ENCODE measurements at places on chromosomes 6 and 20. TPM values are rescaled to one million over a fixed set of nuclear protein-coding genes. Genes with fewer than 3 reads are reported as not detected.

DNA sequence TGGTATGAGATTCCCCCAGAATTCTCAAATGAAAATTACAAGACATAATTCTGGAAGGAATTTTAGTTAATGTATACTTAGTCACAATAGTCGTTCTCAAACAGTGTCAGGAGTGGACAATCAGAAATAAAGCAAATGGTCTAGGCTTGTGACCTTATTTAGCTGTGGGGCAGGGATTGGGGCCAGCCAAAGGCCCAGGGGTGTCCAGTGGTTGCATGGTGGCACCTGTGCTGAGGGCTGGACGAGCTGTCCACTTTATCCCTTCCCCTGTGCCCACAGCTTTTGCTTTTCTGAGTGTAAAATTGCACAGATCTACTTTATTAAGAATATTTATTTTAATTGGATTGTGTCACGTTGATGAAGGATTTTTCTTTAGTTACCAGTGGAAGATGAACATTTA lies 195.0 kb downstream of the ARID1B start:
- no peaks in the 10 kb centered on the region for H3K36me3 ChIP-seq
- H3K4me3 ChIP-seq, result no peak overlapping the region
- no peaks in the 10 kb centered on the region for H3K27me3 ChIP-seq

DNA sequence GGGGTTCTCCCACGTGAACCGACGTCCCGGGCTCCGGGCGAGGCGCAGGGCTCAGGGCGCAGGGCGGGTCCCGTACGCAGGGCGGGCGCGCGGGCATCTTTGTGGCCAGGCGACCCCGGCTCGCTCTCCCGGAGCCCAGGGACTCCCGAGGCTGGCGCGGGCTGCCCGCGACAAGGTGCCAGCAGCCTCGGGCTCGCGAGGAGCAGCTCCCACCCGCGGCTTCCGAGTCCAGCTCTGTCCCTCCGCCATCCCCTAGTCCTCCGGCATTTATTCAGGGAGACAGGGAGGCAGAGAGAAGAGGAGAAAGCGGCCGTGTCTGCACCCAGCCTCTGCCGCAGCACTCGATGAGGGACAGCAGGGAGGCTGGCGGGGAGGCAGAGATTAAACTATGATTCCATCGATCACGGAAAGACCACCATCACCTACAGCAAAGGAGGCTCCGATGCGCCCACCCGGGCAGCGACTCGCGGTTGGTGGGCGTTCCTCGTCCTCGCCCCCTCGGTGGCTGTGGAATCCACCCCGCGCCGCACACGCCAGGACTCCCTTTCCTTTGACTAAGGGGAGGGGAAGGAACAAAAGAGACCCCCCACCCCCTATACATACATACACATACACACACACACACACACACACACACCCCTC lies 1.1 kb downstream of the RGS17 start:
- no peak overlapping the region for H3K27ac ChIP-seq
- H3K4me3 ChIP-seq, result peak overlapping the region; percentile 58
- H3K36me3 ChIP-seq, result no peaks in the 10 kb centered on the region

- H3K27me3 ChIP-seq, result no peaks in the 10 kb centered on the region
- H3K4me3 ChIP-seq, result no peak overlapping the region
- H3K36me3 ChIP-seq, result no peaks in the 10 kb centered on the region
- H3K27ac ChIP-seq, result no peak overlapping the region
- H3K4me1 ChIP-seq, result peaks cover 25% of the 10 kb centered on the region
- no peak for DNase-seq
These were observed 43.9 kb downstream of the TFEB start for GRCh38 chr6:41691426-41692079.

DNA sequence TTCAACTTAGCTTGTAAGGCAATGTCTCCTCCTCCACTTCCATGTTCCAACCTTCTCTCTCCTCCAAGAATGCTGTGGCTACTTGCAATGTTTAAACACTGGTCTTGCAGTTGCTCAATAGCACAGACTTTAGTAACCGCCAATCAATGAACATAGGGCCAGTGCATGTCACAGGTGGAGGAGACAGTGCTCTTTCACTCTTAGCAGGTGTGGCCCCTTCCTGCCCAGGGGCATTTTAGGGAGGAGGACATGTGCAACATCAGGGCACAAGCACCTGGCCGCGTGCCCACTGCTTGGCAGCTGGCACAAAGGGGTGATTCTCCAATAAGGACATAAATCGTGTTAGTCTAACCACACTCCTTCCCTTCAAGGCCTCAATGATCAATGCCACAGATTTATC lies 41.3 kb downstream of the ADGRF1 start:
- no peak for DNase-seq
- no peak overlapping the region for H3K4me3 ChIP-seq
- H3K27ac ChIP-seq, result no peak overlapping the region
- H3K4me1 ChIP-seq, result no peaks in the 10 kb centered on the region
- H3K36me3 ChIP-seq, result no peaks in the 10 kb centered on the region

DNA sequence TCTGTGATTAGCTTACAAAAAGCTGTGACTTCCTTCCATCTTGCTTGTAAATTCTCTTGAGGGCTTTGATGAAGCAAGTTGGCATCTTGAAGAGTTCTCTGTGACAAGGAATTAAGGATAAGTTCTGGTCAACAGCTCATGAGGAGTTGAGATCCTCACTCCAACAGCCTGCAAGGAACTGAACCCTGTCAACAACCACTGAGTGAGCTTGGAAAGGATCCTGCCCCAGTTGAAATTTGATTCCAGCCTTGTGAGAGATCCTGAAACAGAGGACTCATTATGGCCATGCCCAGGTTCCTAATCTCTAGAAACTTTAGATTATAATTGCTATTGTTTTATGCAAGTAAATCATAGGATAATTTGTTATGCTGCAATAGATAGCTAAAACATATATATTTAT lies 133.7 kb downstream of the PTCHD4 start:
- no peaks in the 10 kb centered on the region for H3K4me1 ChIP-seq
- H3K4me3 ChIP-seq, result no peak overlapping the region
- no peak for DNase-seq
- H3K27me3 ChIP-seq, result no peaks in the 10 kb centered on the region
- no peaks in the 10 kb centered on the region for H3K36me3 ChIP-seq
- H3K27ac ChIP-seq, result no peak overlapping the region

DNA sequence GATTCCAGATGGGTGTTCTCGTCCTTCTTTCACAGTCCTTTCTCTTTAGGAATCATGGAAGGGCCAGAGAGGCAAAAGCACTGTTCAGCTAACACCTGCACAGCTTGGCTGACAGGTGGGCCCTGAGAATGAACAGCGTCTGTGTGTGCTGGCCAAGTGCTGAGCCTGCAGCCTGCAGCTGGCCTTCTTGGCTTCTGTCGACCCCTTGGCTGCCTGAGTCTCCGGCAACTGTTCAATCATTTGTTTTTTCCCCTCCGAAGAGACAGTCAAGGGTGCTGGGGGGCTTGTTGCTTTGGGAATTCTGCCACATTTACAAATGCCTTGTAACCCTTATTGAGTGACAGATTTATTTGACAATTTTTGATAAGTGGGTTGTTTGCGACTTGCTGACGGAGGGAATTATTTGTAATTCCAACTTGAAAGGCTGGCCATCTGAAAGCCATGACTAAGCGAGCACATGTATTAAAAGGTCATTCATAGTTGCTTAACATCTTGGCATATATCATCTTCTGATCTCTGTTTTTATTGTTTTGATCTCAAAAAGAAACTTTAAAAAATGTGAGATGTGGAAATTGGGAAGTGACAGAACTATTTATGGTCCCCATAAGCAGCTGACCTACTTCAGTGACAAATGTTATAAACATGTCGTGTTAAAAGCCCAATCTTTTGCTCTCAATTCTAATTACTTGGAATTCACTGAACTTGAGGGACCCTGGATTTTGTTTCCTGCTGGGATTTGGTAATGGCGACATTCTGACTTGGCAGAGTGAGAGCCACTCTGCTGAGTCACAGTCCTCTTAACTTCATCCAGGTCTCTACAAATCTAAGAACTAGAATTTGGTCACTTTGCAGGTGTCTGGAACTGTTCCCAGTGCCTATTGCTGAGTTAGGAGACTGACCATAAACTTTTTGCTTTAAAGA lies 41.9 kb upstream of the FERMT1 start:
- H3K36me3 ChIP-seq, result no peaks in the 10 kb centered on the region
- H3K4me1 ChIP-seq, result no peaks in the 10 kb centered on the region
- no peak overlapping the region for H3K4me3 ChIP-seq
- no peak for DNase-seq
- H3K27me3 ChIP-seq, result peaks cover 5% of the 10 kb centered on the region

DNA sequence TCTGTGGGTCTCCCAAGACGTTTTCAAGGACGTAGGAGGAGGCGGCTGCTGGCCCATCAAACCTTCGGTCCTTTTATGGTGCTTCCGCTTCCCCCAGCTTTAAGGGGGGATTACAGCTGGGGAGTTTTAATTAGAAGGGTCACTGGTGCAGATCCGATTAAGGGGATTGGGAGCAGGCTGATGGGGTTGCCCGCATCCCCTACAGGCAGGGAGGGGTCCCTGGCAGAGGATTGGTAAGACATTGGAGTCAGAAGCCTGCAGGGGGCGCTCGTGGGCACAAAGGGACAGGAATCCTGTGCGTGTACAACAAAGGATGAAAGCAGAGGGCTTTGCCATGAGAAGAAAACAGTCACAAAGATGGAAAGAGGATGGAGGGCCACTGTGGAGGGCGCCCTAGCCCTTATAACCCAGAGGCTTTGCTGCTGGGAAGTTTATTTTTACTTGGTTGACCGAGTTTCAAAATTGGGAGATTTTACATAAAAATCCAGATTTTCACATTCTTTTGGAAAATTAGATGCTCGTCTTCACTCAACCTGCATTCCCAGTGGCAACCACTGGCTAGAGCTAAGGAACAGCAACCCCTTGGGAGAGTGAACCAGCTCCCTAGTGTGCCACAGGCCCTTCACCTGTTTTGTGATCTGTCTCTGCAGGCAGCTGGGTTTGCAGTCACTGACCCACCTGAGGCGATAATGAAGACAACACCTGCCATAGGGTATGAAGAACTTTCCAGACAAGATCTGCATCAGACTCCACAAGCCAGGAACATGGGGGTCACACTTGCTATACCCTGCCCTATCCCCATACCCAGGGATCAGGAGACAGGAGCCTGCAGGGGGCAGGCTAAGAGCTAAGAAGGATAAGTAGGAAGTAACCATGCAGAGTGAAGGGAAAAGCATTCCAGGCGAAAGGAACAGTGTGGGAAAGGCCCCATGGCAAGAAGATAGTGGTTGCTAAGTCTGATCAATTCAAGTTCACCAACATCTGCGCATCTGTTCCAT lies 97.7 kb downstream of the KCNB1 start:
- H3K4me1 ChIP-seq, result no peaks in the 10 kb centered on the region
- no peaks in the 10 kb centered on the region for H3K27me3 ChIP-seq
- H3K27ac ChIP-seq, result no peak overlapping the region
- no peaks in the 10 kb centered on the region for H3K36me3 ChIP-seq

- H3K27me3 ChIP-seq, result no peaks in the 10 kb centered on the region
- H3K4me3 ChIP-seq, result no peak overlapping the region
- H3K4me1 ChIP-seq, result peaks cover 29% of the 10 kb centered on the region
- DNase-seq, result no peak
These were observed 130.4 kb downstream of the MOXD1 start for GRCh38 chr6:132270726-132271402.

GRCh38 chr6:31615748-31616147 lies 714 bp downstream of the AIF1 start:
- no peak overlapping the region for H3K4me3 ChIP-seq
- H3K27ac ChIP-seq, result peak overlapping the region; percentile 26
- no peaks in the 10 kb centered on the region for H3K36me3 ChIP-seq
- no peaks in the 10 kb centered on the region for H3K27me3 ChIP-seq
- DNase-seq, result peak; percentile 56

- H3K4me3 ChIP-seq, result no peak overlapping the region
- H3K4me1 ChIP-seq, result no peaks in the 10 kb centered on the region
- H3K36me3 ChIP-seq, result no peaks in the 10 kb centered on the region
- no peak overlapping the region for H3K27ac ChIP-seq
- DNase-seq, result no peak
These were observed 172.2 kb downstream of the TFAP2B start for GRCh38 chr6:50990750-50991446.

- H3K4me3 ChIP-seq, result no peak overlapping the region
- H3K36me3 ChIP-seq, result no peaks in the 10 kb centered on the region
- DNase-seq, result no peak
These were observed 61.8 kb downstream of the PAX1 start for GRCh38 chr20:21767200-21767738.

DNA sequence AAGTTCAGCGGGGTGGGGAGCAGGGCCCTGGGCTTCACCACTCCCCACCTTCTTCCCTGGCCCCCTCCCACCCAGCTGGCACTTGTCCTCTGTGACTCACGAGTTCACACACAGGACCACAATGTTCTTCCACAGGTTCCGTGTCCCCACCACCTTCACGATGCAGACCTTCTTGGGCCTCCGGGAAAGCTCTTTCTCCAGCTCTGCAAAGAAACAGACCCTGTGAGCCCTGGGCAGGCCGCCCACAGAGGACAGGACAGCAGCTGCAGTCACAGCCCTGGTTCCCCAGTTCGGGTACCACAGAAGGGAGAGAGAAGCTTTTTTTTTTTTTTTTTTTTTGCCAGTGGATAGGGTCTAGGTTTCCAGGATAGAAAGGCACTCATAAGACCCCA lies 30.9 kb downstream of the PSMG4 start:
- no peak for DNase-seq
- no peaks in the 10 kb centered on the region for H3K4me1 ChIP-seq
- no peak overlapping the region for H3K27ac ChIP-seq
- H3K36me3 ChIP-seq, result no peaks in the 10 kb centered on the region
- no peaks in the 10 kb centered on the region for H3K27me3 ChIP-seq

GRCh38 chr6:118872726-118873125 lies 21.2 kb upstream of the ASF1A start:
- H3K27me3 ChIP-seq, result no peaks in the 10 kb centered on the region
- DNase-seq, result no peak
- no peak overlapping the region for H3K4me3 ChIP-seq
- H3K36me3 ChIP-seq, result peaks cover 3% of the 10 kb centered on the region
- H3K4me1 ChIP-seq, result no peaks in the 10 kb centered on the region
- no peak overlapping the region for H3K27ac ChIP-seq

DNA sequence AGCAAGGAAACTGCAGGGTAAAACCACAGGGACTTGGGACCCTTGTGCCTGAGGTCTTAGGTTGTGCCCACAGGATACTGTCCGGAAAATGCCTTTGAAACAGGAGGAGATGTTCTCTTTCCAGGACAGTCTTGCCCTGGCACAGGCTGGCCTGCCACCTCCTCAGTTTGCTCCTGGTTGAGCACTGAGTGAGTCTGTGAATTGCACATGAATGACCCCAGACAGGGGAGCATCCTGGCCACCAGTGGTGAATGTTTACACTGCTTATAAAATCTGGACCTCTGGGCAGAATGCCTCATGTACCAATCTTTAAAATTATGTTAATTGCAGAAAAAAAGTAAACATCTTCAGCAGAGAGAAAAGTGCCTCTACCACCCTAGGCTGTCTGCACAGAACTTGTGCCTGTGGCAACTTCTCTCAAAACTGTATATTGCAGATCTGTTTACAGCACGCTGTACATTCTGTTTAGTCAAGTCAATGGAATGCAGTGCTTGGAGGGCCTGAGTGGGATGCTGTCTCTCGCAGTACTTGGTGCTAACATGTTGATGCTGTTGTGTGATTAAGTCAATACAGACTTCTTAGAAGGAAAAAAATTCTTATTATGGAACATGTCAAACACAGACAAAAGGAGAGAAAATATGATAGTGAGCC lies 242.1 kb downstream of the SOD2 start:
- no peaks in the 10 kb centered on the region for H3K27me3 ChIP-seq
- H3K4me3 ChIP-seq, result no peak overlapping the region
- no peaks in the 10 kb centered on the region for H3K36me3 ChIP-seq
- no peak overlapping the region for H3K27ac ChIP-seq
- no peak for DNase-seq
- H3K4me1 ChIP-seq, result no peaks in the 10 kb centered on the region

Gene CD24
- 118 TPM for polyA plus RNA-seq

Gene RNF182
- polyA plus RNA-seq, result 0.12 TPM

Gene LBP
- not detected for polyA plus RNA-seq

Gene PHF1
- 548 TPM for polyA plus RNA-seq

Gene MAPK13
- 31.5 TPM for polyA plus RNA-seq

Gene MUC22
- not detected for polyA plus RNA-seq

Gene VWA7
- 6.0 TPM for polyA plus RNA-seq

Data from B cell (primary cell).